ENCODE measurements at places on chromosomes 4 and X.

GRCh38 chrX:136589966-136590365, 58.0 kb downstream of the VGLL1 start:
- DNase-seq: no peak

DNA sequence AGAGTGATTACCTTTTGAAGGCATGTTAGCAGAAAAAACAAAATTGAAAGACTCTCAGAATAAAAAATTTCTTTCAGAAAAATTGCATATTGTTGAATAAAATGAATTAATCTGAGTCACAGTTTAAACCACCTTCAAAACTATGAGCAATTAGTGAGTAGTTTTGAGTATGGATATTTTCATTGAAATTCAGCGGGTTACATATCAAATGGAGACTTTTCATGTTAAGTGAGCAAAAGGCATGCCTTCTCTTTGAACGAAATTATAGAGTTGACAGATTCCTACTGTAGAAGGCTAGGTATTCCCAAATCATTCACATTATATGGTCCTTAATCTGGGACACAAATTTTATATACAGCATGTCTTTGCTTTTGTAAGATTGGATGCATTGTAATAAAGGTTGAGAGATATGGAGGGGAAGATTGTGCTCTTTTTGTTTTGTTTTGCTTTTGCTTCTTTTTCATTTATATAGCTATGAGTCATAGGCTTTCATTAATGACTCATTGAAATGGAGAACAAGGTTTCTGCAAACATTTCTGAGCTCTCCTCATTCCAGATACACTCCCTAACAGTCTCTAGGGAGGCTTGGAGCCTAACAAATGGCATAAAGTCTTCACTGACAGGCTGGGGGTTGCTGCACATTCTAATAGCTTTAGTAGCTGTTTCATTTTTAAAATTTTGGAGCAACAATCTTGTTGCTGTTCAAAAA, 21.6 kb downstream of the PCDH18 start:
- DNase-seq: peak; percentile 99

DNA sequence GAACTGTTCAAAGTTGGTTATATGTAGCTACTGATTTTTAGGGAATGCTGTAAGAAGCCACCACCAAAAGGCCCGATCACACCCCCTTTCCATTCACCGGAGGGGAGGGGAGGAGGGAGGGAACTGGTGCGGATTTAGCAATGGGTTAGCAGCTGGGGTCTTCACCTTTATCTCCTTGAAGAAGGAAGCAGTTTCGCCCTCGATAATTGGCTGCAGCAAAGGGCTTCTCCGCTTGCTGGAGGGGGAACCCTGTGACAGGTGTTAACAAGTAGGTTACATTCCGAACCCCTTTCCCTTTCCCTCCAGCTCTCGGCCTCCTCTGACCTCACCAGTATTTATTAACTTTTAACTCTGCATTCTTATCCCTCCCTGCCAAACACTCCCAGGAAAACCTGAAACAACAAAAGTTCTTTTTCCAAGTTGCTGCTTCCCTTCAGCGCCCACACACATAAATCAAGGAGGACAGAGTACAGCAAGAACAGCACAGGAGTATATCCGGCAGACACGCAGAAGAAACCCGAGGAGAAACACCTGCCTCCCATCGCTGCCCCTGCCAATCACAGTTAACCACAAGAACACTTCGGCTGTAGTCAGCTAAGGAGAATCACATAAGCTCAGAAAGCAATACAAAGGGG, 39.8 kb upstream of the NAP1L5 start:
- DNase-seq: no peak

DNA sequence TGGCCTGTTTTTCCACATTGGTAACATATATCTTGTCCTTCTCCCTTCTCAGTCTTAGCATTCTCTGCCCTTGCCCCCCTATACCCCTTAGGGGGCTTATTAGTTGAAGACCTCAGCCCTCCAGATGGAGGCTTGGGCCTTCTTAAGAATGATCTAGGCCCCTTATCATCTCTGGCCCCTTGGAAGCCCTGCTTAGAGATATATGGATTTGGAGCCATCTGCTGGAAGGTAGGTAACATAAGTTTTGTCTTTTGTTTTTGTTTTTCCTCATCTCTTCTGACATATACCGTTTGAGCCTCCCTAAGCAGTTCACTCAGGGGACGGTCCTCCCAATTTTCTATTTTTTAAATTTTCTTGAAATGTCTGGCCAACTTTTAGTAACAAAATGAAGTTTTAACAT, 48.3 kb upstream of the NAP1L2 start:
- no peak for DNase-seq

- no peak for DNase-seq
Measured at GRCh38 chr4:78630615-78631014, 79.0 kb downstream of the ANXA3 start.
